ENCODE measurements at places on chromosomes 16 and 17. TPM values are rescaled to one million over a fixed set of nuclear protein-coding genes. Genes with fewer than 3 reads are reported as not detected.

CDK5R1 gene
- total RNA-seq, result 1.4 TPM

C1QL1 gene
- not detected for total RNA-seq

YBX2 gene
- total RNA-seq, result not detected

POLDIP2 gene
- 66.6 TPM for total RNA-seq

PABPN1L gene
- not detected for total RNA-seq

TBX21 gene
- not detected for total RNA-seq

CSH1 gene
- not detected for total RNA-seq

ENGASE gene
- 18.6 TPM for total RNA-seq

MILR1 gene
- total RNA-seq, result 52.5 TPM

GOSR2 gene
- 49.3 TPM for total RNA-seq

IRX3 gene
- 1.8 TPM for total RNA-seq

C16orf54 gene
- not detected for total RNA-seq

NPIPA8 gene
- not detected for total RNA-seq

NUTF2 gene
- total RNA-seq, result 24.4 TPM

RCVRN gene
- total RNA-seq, result not detected

SSTR5 gene
- not detected for total RNA-seq

SLC12A3 gene
- not detected for total RNA-seq

PLXDC1 gene
- 3.3 TPM for total RNA-seq

STH gene
- not detected for total RNA-seq

HOXB5 gene
- total RNA-seq, result 0.57 TPM

MYH2 gene
- not detected for total RNA-seq

CCL17 gene
- total RNA-seq, result not detected
